ENCODE measurements at places on chromosomes 16 and 17.

- no peak for DNase-seq
Observed at GRCh38 chr16:12775656-12776236, 27.9 kb downstream of the CPPED1 start.

DNA sequence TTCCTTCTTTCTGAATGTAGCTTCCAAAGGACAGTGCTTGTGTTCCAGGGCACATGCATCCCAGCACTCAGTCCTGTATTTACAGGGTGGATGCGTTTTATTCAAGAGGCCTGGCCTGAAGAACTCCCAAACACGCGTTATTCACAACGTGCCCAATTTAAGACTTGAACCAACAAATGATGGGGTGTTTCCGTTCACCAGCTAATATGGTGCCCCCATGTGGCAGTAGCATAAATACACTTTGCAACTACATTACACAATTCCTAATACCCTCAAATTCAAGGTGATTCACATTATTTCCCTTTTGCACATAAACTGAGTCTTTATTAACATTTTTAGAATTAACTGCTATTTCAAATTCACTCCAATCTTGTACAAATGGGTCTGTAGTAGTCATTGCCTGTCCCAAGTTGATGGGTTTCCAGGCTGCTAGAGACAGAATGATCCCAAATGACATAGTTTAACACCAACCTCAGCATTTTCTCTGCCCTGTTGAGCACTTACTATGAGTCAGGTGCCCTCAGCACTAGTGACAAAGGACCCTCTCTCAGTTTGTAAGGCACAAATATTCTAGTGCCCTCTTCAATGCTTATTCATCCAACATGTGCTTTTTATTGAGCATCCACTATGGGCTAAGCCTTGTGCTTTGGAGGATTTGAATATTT is 26.9 kb downstream of the HSD17B2 start:
- no peak for DNase-seq

DNA sequence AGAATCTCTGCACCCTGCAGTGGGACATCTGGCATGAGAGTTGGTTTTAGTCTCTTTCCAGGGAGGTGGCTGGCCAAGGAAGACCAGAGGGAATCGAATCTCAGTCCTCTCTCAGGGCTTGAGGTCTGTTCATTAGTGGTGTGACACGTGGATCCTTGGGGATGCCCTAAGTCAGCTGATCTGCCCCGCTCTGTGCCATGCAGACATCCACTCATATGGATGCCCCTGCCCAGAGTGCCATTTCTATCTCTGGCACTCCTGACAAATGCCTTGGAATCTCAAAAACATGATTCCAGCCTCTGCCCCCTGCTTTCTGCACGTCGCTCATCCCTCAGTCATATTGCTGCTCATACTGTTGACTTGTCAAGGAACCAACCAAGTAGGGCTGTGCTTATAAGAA is 38.8 kb downstream of the WSCD1 start:
- DNase-seq, result no peak

DNA sequence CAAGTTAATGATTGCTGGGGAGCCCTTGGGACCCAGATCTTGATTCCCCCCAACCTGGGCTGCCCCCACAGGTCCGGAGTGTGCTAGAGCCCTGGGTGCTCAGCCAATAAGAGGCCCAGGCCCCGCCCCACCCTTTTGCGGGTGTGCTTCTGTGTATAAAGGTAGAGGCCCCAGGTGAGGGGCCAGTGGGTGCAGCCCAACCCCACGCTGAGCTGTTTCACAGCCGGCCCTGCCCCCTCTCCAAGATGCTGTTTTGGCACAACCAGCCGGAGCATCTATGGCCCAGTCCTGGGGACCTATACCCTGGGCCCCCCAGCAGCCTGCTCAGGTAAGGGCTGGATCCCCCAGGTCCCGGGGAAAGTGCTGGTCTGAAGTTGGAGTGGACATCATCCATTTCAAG is 11.8 kb upstream of the STAC2 start:
- no peak for DNase-seq
